Adipocyte (in vitro differentiated cells): ENCODE measurements at places on chromosomes 7 and 10.

- DNase-seq: no peak
These were observed 17.2 kb upstream of the C10orf53 start for GRCh38 chr10:49662169-49662830.

- DNase-seq: no peak
These were observed 314.3 kb downstream of the HPSE2 start for GRCh38 chr10:98921316-98921715.

- no peak for DNase-seq
These were observed 13.0 kb upstream of the FRA10AC1 start for GRCh38 chr10:93715345-93715744.

DNA sequence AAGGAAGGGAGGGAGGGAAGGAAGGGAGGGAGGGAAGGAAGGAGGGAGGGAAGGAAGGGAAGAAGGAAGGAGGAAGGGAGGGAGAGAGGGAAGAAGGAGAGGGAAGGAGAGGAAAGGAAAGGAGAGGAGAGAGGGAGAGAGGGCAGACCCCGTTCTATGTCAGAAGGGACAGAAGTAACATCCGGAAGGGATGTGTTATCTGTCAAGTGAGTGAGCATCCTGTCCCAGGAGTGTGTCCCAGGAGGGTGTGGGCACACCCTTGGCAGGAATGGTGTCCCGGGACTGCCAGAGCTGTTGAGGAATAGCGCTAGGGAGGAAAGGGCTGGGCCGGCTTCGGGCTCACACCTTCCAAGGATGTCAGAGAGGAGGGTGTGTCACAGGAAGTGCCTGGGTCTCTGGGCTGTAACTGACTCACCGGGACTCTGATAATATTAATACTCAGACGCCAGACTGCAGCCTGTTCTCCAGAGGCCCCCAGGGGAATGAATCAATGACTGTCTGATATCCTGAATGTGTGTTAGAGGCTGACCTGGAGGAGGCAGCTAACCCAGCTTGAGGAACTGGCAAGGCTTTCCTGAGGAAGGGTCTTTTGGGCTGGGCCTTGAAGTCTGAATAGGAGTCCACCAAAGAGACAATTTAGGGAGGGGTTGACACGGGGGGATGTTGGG, 125.6 kb upstream of the TNRC18 start:
- peak; percentile 58 for DNase-seq

GRCh38 chr7:137642031-137642430, 204.7 kb downstream of the DGKI start:
- DNase-seq: peak; percentile 13

- peak; percentile 98 for DNase-seq
These were observed 79.1 kb downstream of the PRTFDC1 start for GRCh38 chr10:24873281-24873683.

DNA sequence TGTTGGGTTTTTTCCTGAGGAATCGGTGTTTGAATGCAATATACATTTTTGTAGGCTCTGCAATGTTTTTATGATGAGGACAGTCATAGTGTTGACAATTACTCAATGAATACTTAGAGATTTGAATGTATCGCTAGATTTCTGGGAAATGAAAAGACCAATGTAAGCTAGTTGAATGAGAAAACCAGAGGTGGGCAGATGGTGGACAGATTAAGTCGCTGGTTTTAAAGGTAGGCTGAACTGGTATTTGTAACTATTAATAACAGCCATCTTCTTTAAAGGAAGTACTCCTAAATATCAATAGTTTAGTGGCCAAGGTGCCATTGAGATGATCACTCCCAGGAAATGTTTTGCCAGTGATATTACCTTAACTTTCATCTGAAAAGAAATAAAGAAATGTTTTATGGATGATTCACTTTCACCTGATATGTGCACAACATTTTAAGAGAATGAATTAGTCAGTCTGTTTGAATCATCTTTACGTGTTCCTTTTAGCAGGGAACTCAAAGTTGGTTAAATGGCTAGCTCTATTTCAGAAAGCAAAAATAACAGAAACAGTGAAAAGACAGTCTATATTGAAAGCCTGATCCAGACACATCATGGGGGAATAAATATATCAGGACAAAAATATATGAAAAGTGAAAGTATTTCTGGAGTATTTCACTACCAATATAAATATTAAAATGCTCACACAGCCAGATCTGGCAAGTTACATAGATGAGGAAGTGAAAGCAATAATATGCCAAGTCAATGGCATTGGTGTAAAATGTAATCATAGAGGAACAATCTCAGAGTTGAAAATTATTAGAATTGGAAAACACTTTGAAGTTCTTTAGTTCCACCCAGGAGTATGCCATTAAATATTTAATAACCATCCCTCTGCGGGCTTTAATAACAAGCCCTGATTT, 20.7 kb downstream of the MET start:
- peak; percentile 46 for DNase-seq

DNA sequence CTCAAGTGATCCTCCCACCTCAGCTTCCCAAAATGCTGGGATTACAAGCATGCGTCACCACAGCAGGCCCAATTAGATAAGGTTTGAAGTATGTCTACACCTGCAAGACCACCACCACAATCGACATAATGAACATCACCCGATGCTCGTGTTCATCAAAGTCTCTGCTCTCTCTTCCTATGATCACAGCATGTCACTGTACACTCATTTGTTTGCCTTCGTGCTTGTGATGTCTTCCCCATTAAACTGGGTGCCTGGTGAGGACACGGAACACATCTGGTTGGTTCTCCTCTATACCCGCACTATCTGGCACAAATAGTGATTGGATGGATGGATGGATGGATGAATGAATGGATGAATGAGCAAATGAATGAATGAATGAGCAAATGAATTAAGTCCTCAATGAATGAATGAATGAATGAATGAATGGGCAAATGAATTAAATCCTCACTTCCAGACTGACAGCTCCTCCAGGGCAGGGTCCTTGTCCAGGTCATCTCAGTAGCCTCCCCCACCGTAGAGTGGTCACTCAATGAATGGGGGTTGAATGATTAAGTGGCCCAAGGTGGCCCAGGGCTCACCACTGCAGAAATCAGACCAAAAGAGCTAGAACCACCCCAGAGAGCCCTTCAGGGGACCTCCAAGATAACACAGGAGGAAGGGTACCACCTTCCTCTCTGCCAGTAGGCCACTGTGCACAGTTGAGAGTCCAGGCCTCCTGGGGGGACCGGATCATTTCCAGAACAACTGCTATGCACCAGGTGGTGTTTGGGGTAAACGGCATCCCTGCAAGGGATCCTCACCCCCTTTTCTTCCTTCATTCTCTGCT, 101.9 kb upstream of the TNRC18 start:
- DNase-seq: peak; percentile 14

GRCh38 chr7:107471292-107472070, 1.6 kb downstream of the GPR22 start:
- DNase-seq: peak; percentile 20

DNA sequence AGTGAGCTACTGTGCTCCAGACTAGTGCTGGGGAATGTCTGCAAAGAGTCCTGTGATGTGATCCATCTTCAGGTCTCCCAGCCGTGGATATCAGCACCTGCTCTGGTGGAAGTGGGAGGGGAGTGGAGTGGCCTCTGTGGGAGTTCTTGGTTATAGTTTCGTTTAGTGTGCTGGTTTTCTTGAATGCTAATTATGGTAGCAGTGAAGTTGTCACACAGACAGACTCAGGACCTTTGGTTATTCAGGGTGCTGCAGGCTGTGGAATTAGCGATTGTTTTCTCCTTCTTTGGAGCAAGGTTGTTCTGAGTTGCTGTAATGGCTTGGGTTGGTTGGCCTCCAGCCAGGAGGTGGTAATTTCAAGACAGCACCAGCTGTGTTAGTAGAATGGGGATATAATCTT, 132.7 kb upstream of the HGF start:
- DNase-seq: no peak

- no peak for DNase-seq
These were observed 40.5 kb downstream of the ADRB1 start for GRCh38 chr10:114084215-114084614.

- no peak for DNase-seq
These were observed 48.8 kb downstream of the PNLIPRP3 start for GRCh38 chr10:116476461-116476860.

GRCh38 chr10:72654720-72655119, 28.8 kb upstream of the MICU1 start:
- no peak for DNase-seq

GRCh38 chr10:28837613-28838390, 160.5 kb downstream of the BAMBI start:
- DNase-seq: no peak

DNA sequence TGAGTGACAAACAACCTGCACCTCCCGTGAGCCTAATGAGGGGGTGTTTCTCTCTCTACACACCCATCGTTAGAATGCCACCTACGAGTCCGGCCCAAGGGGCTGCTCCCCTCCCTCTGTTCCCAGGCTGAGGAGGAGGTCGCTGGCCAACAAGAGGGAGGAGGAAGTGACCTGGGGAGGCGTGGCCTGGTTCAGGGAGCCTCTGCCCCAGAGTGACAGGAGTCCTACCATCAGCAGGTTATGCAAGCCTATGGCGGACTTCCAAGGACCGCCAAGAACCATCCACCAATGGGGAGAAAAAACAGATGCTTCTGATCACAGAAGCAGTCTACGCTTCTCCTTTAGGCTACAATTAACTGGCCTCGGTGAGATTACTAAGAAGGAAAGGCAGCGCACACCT, 12.3 kb upstream of the EGFR start:
- no peak for DNase-seq

DNA sequence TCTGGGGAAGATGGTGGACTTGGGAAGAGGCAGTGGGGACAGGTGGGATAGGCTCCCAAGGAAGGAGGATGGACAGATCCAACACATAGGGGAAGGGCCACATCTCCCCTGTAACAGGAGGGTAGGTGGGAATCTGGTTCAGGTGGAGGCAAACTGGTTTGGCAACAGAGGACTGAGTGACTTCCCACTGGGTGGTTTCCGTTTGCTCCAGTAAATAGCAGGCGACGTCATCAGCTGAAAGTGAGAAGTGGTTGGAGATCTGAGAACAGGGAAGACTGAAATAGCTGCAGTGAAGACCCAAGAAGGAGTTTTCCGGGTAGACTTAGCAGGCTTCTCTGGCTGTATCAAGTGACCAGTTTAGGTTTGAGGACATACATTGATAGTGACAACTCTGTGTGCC, 504.4 kb downstream of the GALNT17 start:
- DNase-seq: no peak

DNA sequence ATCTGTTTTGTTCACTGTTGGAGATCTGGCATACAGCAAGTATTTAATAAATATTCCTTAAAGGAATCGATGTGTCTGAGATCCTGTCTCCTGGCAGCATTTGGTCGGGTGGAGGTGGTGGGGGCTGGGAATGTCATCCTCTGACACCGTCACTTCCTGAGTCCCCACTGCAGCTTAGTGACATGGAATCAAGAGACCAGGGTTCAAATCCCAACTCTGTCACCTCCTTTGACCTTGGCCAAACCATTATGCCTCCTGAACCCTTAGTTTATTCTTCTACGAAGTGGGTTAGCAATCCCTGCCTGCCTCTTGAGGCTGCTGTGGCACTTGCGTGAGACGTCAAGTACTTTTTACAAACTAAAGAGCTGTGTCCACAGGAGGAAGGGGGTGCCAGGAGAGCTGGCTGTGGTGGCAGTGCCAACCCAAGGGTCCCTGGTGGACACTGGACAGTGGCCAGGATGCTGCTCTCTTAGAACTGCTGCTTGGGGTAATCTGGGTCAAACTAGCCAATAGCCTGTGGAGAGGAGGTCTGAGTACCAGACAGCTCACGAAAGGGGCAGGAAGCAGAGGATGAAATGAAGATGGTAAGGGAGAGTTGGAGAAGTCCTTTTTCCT, 8.0 kb upstream of the ZMIZ1 start:
- no peak for DNase-seq

GRCh38 chr10:126209451-126209850, 178.8 kb downstream of the ADAM12 start:
- DNase-seq: peak; percentile 20

DNA sequence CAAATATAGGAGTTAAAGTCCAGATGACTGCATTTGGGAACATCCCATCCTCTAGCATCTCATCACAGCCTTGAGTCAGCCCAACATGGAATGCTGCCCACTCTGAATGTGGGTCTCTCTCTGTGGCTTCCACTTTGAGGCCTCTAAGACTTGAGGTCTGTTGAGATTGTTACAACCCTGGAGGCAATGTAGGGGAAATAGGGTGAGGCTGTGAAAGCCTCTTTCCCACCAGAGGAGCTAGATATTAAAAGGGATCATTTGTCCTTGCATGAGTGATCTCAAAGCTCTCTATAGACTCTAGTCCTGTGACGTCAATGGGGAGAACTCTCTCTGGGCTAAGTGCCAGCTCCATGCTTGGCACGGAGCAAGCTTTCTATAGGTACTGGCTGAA, 6.4 kb upstream of the GOLGA7B start:
- DNase-seq: no peak
